Liver (tissue), 10 donors: ENCODE measurements at places on chromosomes 1 and 21. TPM values are rescaled to one million over a fixed set of nuclear protein-coding genes. Genes with fewer than 3 reads are reported as not detected.

The GIPC2 gene
- 3.7 TPM for polyA plus RNA-seq

DNA sequence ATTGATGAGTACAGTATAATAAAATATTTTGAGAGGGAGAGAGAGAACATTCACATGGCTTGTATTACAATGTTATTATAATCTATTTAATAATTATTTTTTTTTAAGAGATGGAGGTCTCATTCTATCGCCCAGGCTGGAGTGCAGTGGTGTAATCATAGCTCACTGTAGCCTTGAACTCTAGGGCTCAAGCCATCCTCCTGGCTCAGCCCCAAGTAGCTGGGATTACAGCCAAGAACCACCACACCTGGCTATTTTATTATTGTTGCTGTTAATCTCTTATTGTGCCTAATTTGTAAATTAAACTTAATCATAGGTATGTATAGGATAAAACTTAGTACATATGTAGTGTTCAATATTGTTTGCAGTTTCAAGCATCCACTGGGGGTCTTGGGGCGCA, 57.8 kb downstream of the HS2ST1 start:
- peaks cover 6% of the 10 kb centered on the region for H3K4me1 ChIP-seq
- H3K36me3 ChIP-seq, result no peaks in the 10 kb centered on the region
- DNase-seq, result no peak
- no peak overlapping the region for H3K27ac ChIP-seq
- no peaks in the 10 kb centered on the region for H3K27me3 ChIP-seq
- H3K4me3 ChIP-seq, result no peak overlapping the region

GRCh38 chr1:183877053-183877720, 72.3 kb downstream of the RGL1 start:
- H3K27me3 ChIP-seq, result no peaks in the 10 kb centered on the region
- H3K27ac ChIP-seq, result peak overlapping the region; percentile 32
- H3K36me3 ChIP-seq, result no peaks in the 10 kb centered on the region
- H3K4me3 ChIP-seq, result no peak overlapping the region
- H3K4me1 ChIP-seq, result no peaks in the 10 kb centered on the region
- DNase-seq, result no peak

The ACOT11 gene
- 0.13 TPM for polyA plus RNA-seq

The CSMD2 gene
- polyA plus RNA-seq, result not detected

- no peaks in the 10 kb centered on the region for H3K27me3 ChIP-seq
- H3K4me1 ChIP-seq, result no peaks in the 10 kb centered on the region
- no peak for DNase-seq
- H3K36me3 ChIP-seq, result no peaks in the 10 kb centered on the region
- no peak overlapping the region for H3K4me3 ChIP-seq
Measured at GRCh38 chr1:226487921-226488320, 60.6 kb upstream of the STUM start.

The RWDD3 gene
- polyA plus RNA-seq, result 5.8 TPM

- no peak for DNase-seq
- H3K27ac ChIP-seq, result no peak overlapping the region
- H3K36me3 ChIP-seq, result no peaks in the 10 kb centered on the region
- peaks cover 19% of the 10 kb centered on the region for H3K4me1 ChIP-seq
- H3K4me3 ChIP-seq, result no peak overlapping the region
Measured at GRCh38 chr1:156146769-156147405, 6.5 kb upstream of the SEMA4A start.

DNA sequence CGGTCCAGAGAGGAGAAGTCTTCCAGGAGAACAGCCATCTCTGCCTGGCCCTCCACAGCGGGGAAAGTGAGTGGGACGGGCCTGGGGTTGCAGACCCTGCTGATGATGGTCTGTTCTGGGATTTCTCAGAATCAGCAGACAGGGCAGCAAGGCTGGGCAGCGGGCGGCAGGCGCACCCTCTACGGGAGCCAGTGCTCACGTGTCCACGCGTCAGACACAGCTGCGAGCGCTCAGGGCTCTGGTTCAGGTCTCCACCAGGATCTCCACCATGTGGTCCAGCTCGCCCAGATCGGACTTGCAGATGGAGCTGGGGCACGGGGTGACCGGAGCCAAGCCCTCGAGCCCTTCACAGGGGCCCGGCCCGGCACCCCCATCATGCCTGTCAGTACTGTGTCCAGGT, 5.5 kb downstream of the CLCA4 start:
- no peak overlapping the region for H3K27ac ChIP-seq
- no peaks in the 10 kb centered on the region for H3K27me3 ChIP-seq
- H3K36me3 ChIP-seq, result no peaks in the 10 kb centered on the region
- no peak overlapping the region for H3K4me3 ChIP-seq
- DNase-seq, result no peak

GRCh38 chr1:221343607-221344006, 398.3 kb downstream of the DUSP10 start:
- no peak overlapping the region for H3K4me3 ChIP-seq
- no peak overlapping the region for H3K27ac ChIP-seq
- H3K36me3 ChIP-seq, result no peaks in the 10 kb centered on the region
- DNase-seq, result no peak

GRCh38 chr1:168567007-168567406, 9.4 kb upstream of the XCL1 start:
- peaks cover 4% of the 10 kb centered on the region for H3K4me1 ChIP-seq
- no peaks in the 10 kb centered on the region for H3K27me3 ChIP-seq
- H3K36me3 ChIP-seq, result no peaks in the 10 kb centered on the region
- no peak overlapping the region for H3K27ac ChIP-seq
